Stomach (tissue), 19 donors: ENCODE measurements at places on chromosomes 7 and 10.
A peak's percentile ranks its signal among the peaks of the same experiment; 100 is the strongest.

DNA sequence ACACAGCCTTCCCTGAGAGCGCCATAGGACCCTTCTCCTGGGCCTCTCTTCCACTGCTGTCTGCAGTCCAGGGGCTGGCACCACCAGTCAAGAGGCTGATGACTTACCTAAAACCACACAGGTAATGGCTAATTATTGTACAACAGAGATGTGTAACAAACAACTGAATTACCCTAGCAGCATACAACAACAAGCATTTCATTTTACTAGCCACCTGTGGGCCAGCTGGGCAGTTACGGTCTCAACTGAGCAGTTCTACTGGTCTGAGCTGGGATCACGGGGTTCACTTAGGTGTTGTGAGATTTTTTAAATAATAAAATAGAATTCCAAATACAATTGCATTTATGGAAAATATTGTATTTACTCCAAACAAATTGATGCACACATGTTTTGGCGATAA lies 431.9 kb downstream of the TNS3 start:
- no peak for DNase-seq
- H3K4me3 ChIP-seq = no peak overlapping the region
- H3K36me3 ChIP-seq = no peaks in the 10 kb centered on the region
- H3K4me1 ChIP-seq = no peaks in the 10 kb centered on the region
- H3K27me3 ChIP-seq = no peaks in the 10 kb centered on the region

DNA sequence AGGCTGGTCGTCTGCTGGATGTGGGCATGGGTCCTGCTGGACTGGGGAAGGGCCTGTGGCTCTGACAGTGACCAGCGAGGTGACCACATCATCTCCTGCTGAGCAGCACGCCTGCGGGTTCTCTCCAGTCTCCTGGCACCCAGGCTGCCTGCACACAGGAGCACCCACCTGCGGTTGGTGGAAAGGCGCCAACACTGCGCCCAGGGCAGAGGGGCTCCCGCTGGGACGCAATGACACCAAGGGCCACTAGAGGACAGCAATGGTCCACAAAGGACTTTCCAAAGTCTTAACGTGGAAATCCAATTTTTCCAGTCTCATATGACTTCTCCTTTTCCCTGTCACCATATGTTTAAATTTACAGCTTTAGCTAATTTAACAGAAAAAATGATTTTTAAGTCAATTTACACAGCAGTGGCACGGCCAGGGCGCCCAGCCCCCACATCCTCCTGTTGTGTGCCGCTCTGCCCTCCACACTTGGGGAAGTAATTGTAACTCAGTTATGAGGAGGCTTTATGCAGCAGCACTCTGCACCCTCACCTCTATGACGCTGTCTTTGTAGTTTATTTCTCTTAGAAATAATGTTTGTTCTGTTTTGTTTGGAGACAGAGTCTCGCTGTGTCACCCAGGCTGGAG lies 38.1 kb downstream of the CFAP46 start:
- no peaks in the 10 kb centered on the region for H3K4me1 ChIP-seq
- no peak overlapping the region for H3K27ac ChIP-seq
- peak; percentile 61 for DNase-seq
- no peaks in the 10 kb centered on the region for H3K36me3 ChIP-seq

GRCh38 chr7:98852826-98853225 lies 17.0 kb downstream of the TMEM130 start:
- no peaks in the 10 kb centered on the region for H3K27me3 ChIP-seq
- no peaks in the 10 kb centered on the region for H3K36me3 ChIP-seq
- H3K4me3 ChIP-seq = no peak overlapping the region

- H3K4me1 ChIP-seq = no peaks in the 10 kb centered on the region
- H3K27me3 ChIP-seq = no peaks in the 10 kb centered on the region
- H3K36me3 ChIP-seq = peaks cover 100% of the 10 kb centered on the region
- no peak overlapping the region for H3K27ac ChIP-seq
- no peak overlapping the region for H3K4me3 ChIP-seq
Observed at GRCh38 chr10:1002425-1003006, 14.3 kb downstream of the GTPBP4 start.

GRCh38 chr10:70726909-70727495 lies 54.7 kb downstream of the ADAMTS14 start:
- no peaks in the 10 kb centered on the region for H3K36me3 ChIP-seq
